ENCODE measurements at places on chromosomes 3 and 15.

- no peak for DNase-seq
These were observed 63.0 kb upstream of the TIMP4 start for GRCh38 chr3:12221663-12222062.

GRCh38 chr3:126548556-126549466 lies 9.9 kb downstream of the C3orf22 start:
- no peak for DNase-seq

GRCh38 chr3:185813205-185813604 lies 11.6 kb downstream of the IGF2BP2 start:
- DNase-seq, result no peak

GRCh38 chr15:99978426-99978825 lies 245.2 kb upstream of the LYSMD4 start:
- no peak for DNase-seq

DNA sequence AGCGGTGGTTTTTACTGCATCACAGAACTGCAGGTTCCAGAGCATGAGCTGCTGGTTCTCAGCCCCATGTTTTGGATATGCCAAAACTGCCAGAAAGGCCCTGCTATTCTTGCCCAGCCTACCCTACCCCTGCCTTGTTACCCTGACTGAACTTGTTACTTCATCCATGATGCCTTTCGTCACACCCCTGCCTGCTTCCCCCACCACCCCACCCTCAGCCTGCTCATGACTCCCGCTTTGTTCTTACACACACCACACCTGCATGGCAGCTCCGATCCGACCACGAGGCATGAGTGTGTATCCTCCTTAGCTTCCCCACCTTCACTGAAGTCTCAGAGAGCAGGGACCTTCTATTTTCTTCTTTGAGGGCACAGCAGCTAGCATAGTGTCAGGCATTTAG lies 5.1 kb upstream of the TM4SF1 start:
- no peak for DNase-seq

GRCh38 chr3:124230432-124230831 lies 238.5 kb upstream of the ROPN1 start:
- DNase-seq, result no peak

DNA sequence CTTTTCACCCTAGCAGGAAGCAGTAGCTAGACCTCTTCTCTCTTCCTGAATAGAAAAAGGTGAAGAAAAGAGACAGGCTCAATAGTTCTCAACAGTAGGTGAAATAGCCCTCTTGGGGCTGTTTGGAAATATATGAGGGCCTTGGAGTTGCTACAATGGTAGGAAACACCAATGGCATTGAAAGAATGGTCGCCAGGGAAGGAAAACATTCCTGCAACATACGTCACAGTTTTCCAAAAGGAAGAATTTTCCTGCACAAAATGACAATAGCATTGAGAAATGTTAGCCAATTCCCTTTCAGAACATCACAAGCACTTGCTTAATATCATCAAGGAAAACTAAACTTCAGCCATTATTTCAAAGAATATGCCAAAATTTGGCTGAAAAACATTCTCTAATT lies 484.5 kb downstream of the IGSF11 start:
- no peak for DNase-seq

GRCh38 chr15:64105113-64105704 lies 9.4 kb downstream of the SNX1 start:
- no peak for DNase-seq

GRCh38 chr3:8253201-8253600 lies 248.4 kb upstream of the LMCD1 start:
- DNase-seq, result no peak

- DNase-seq, result no peak
These were observed 74.9 kb upstream of the IQSEC1 start for GRCh38 chr3:13148126-13148525.

GRCh38 chr3:8964436-8965370 lies 1.4 kb upstream of the RAD18 start:
- DNase-seq, result no peak

- DNase-seq, result no peak
These were observed 168.2 kb upstream of the ROBO2 start for GRCh38 chr3:76871655-76872054.

GRCh38 chr15:58934114-58934447 lies 602 bp upstream of the SLTM start:
- no peak for DNase-seq

DNA sequence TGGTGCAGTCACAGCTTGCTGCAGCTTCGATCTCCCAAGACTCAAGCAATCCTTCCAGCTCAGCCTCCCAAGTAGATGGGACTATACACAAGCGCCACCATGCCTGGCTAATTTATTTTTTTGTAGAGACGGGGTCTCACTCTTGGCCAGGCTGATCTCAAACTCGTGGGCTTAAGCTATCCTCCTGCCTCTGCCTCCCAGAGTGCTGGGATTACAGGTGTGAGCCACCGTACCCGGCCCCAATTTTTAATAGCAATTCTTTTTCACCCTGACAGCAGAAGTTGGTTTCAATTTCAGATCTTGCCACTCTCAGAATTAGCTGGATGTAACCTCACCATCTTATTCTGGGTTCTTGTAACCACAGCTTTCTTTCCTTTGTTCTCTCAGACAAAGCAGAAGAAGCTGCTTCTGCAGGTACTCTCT lies 64.8 kb downstream of the TRIM71 start:
- no peak for DNase-seq

- peak; percentile 0 for DNase-seq
These were observed 419.5 kb upstream of the NAALADL2 start for GRCh38 chr3:174439331-174440252.

DNA sequence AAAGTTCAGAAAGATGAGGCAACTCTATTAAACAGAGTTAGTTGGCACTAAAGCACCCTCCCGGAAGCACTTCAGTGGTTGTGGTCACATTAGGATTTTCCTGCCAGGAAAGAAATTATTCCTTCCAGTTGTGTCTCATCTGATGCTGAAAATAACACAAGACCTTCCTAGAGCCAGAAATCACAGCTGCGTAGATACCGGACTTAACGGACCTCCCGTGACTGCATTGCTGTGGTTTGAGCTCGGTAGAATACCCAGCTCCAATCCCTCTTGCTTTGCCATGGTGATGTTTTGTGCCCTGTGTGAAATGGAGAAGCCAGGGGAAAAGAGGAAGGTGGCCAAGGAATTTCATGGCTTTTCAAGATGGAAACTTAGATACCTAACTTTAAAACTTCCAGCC lies 215.0 kb upstream of the IGF1R start:
- DNase-seq, result no peak

- DNase-seq, result no peak
These were observed 467.5 kb downstream of the C3orf38 start for GRCh38 chr3:88617283-88617682.

- no peak for DNase-seq
These were observed 49.9 kb upstream of the ABI3BP start for GRCh38 chr3:101042996-101043686.

- DNase-seq, result no peak
These were observed 191.7 kb downstream of the ARRDC4 start for GRCh38 chr15:98152156-98152555.

DNA sequence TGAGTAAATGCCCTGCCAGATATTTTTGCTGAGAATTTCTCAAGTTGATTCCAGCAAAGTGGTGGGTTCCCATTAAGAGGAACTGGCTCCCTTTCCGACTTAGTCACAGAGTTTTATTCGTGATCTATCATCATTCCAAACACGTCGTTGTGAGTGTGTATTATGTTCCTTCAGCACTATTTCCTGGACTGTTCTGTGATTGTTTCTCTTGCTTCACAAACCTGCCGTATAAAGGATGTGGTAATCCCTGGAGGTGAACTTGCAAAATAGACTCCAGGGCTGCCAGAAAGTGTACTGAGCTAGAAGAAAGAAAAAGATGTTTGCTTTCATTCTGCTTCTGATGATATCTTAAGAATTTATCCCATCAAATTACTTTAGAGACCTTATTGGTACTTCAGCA lies 14.5 kb upstream of the CAPN3 start:
- DNase-seq, result no peak

Data from NCI-H1092 (cell line).